ENCODE measurements at places on chromosomes 11 and 22.

GRCh38 chr11:64304316-64305072 is 830 bp upstream of the ESRRA start:
- DNase-seq: peak; percentile 95

DNA sequence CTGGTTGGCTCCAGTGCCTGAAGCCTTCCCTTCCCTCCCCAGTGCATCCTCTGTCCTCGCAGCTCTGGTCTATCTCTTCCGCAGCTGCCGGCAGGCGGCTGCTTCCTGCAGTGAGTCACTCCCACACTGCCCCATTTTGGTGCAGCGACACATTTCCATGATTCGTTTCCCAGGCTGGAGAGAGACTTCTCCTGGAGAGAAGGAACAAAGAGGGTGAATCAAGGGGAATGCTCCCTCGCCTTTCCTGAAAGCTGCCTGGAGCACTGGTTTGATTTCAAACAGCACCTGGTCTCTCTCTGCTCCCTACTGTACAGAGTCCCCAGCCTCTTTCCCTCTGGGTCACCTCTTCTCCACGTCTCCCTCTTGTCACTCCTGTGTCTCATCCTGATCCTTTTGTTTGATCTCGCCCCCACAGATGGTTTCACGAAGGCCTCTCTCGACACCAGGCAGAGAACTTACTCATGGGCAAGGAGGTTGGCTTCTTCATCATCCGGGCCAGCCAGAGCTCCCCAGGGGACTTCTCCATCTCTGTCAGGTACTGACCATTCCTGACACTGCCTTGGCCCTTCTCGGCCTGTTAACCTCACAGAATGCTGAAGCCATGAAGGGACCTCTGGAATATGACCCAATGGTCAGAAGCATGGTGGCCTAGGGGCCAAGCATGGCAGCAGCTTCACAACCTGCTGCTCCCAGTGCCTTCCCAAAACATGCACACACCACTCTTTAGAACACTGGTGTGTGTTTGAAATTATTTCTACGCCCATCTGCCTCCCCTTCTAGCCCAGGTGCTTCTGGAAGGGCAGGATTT is at the start of gene TMA7B:
TSS of gene TMA7B (plus strand) at position 758 of the 808 bp plus-strand sequence. CDS start 3,978 bp downstream, outside the sequence.
- DNase-seq: peak; percentile 77

GRCh38 chr22:38948181-38948940 is 9.0 kb upstream of the APOBEC3A start:
- no peak for DNase-seq

GRCh38 chr11:119608201-119608600 is 120.8 kb downstream of the NECTIN1 start:
- DNase-seq: no peak

DNA sequence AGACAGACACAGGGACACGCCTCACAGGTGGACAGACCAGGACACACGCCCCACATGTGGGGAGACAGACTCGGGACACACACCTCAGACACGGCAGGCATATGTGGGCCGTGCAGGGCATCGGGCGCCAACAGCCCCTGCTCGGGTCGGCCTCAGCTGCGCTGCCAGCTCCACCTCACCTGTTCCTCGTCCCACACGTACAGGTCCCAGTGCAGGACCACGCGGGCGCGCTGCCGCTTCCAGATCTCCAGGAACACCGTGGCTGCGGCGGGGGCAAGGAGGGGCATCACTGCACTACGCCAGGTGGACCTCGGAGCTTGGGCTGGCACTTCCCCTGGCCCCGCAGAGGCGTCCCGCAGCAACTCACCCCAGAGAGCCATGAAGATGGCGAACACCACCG is 12.4 kb downstream of the ANO9 start:
- no peak for DNase-seq

DNA sequence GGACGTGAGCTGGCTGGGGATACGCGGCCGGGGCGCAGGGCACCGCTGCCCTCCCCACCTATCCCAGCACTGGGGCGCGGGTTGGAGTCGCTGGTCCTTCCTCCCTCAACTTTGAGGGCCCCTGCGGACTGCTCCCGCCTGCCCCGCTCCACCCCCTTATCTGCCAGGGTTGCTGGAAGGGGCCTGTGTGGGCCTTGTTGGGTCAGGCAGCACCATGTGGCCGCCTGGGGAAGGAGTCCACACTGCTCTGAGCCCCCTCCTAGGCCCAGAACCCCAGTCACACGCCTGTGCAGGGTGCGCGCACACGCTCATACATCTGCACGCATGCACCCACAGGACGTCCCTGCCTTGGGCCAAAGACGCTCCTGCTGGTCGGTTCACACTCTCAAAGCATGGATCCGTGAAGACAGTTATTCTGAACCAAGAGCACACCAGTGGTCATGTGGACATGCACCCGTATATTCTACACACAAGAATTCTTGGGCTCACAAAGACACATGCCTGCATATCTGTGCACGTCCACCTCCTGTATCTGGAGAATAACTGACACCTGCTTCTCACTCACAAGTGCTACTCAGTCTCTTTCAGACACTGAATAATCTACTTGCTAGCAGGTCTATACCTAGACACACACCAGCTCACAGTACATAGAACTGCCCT is 710 bp downstream of the TUB start:
- no peak for DNase-seq

GRCh38 chr22:46006379-46007002 is 29.5 kb upstream of the WNT7B start:
- DNase-seq: peak; percentile 89

GRCh38 chr11:58597486-58598144 is 18.8 kb downstream of the ZFP91 start:
- DNase-seq: no peak

DNA sequence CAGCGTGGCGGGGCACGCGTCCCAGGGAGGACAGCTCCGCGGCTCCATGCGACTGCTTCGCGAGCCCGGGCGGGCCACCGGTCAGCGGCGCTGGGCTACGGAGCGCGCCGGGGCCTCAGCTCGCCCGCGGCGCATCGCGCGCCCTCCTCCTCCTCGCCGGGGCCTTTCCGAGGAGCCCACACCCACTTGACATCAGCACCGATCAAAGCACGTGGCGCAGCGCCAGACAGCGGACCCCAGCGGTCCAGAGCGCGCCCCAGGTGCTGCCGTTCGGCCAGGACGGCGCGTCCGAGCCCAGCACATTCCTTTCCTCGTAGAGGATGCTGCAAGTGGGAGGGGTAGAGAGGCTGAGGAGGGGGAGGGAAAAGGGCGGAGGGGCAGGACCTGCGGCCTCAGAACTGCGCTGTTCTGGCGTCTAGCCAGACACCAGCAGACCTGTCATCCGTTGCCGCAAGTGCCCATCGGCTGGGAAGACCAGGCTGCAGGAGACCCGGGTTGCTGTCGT is 88.6 kb downstream of the PLEKHA7 start:
- no peak for DNase-seq

DNA sequence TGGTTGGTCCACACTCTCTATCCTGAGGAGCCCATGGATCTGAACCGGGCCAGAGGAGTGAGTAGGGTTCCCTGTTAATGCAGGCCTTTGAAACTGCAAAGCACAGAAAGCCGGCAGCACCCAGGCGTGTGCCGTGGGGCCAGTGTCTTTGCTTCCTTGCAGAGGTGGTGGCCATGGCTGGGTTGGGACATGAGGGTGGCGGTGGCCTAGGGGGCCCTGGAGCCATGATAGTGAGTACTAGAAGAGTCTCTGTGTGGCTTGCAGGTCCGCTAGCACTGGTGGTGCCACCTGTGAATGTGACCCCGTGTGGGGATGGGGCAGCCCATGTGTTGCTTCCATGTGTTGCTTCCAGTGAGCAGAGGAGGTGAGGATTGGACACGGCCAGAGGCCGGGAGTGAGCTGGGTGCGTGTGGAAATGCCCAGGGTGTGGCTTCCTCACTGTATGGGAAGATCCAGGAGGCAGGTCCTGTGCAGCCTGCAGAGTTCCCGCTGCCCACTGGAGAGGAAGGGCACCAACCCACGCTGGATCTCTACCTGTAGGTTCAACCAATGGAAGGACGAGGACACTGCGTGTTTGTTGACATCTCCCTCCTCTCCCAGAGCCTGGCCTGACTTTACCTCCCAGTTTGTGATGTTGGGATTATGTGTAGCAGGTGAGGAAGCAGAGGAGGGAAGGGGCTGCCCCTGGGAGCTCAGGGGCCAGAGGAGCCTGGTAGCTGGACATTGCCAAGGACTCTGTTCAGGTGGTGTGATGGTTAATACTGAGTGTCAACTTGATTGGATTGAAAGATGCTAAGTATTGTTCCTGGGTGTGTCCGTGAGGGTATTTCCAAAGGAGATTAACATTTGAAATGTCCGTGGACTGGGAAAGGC is 796.6 kb downstream of the TBC1D22A start:
- DNase-seq: peak; percentile 32

GRCh38 chr11:114061048-114061680 is 1.7 kb downstream of the ZBTB16 start:
- no peak for DNase-seq

DNA sequence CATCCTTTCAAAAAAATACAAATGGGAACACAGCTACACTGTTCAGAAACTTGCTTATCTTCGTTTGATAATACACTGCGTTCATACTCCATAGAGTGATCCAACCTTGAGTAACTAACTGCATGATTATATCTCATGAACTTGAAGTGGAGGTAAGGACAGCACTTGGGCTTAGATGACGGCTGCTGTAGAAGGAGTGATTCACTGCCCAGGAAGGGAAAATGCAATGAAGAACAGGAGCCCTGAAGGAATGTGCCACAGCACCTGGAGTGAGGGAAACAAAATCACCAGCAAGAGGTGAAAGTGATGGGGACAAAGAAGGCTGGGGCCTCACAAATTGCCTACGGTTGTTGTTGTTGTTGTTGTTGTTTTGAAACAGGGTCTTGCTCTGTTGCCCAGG is 44.1 kb upstream of the SC5D start:
- no peak for DNase-seq

GRCh38 chr22:33372875-33373274 is 314.7 kb upstream of the SYN3 start:
- DNase-seq: no peak

- no peak for DNase-seq
These were observed 3.1 kb upstream of the UBE2L3 start for GRCh38 chr22:21564411-21564810.

GRCh38 chr11:35082321-35083180 is 56.4 kb upstream of the CD44 start:
- peak; percentile 90 for DNase-seq

DNA sequence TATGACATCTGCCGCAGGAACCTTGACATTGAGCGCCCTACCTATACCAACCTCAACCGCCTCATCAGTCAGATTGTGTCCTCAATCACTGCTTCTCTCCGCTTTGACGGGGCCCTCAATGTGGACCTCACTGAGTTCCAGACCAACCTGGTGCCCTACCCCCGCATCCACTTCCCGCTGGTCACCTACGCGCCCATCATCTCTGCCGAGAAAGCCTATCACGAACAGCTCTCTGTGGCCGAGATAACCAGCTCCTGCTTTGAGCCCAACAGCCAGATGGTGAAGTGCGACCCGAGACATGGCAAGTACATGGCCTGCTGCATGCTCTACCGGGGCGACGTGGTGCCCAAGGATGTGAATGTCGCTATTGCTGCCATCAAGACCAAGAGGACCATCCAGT is 16.0 kb downstream of the TUBA8 start:
- DNase-seq: no peak

DNA sequence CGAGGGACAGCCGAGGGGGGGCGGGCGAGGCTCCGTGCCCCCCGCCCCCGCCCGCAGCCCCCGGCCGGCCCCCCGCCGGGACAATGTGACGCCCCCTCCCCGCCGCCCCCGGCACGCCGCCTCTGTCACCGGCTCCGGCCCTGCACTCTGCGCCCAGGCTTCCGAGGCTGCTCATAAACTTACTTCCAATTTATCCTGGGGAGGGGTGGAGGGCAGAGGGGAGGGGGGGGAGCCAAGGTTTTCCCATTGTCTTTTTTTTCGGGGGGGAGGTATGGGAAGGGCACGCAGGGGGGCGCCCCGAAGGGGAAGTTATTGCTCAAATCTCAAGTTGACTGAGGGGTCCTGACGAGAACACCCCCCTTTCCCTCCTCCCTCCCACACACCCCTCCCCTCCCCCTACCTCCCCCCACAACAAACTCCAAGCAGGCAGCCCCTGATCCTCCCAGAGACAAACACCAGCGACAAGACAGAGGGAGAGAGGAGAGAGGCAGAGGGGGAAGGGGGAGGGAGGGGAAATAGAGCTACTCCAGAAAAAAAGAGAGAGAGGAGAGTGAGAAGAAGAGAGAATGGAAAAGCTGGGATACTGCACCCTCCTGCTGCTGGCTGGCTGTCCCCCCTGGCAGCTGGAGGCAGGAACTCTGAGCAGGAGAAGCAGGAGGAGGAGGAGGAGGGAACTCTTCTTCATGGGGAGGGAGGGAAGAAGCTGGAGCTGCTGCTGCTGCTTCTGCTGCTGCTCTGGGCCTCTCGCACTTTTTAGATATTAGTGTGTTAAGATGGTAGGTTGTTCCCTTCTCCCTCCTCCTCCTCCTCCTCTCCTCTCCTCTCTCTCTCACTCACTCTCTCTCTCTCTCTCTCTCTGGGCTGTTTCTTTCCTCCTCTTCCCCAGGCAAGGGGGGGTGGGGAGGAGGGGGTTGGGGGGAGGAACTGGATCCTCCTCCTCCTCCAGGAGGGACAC is 631 bp downstream of the PHF21A start:
- DNase-seq: peak; percentile 97

DNA sequence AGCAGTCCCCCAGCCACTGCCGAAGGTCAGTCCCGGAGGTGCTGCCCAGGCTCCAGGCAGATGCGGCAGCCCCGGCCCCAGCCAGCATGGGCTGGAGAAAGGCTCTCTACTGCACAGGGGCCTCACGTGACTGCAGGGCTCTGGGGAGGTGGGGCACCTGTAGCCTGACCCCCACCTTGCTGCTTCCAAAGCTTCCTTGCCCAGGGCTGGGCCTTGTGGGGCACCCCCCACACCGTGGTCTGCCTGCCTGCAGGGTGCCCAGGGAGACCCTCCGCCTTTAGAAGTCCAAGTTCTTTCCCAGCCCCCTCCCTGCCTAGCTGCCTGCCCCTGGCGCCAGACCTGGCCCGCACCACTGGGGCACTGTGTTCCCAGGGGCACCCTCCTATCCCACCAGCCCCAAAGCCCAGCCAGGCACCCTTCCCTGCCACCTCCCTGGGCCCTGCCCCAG is 28.4 kb upstream of the TXNRD2 start:
- no peak for DNase-seq

DNA sequence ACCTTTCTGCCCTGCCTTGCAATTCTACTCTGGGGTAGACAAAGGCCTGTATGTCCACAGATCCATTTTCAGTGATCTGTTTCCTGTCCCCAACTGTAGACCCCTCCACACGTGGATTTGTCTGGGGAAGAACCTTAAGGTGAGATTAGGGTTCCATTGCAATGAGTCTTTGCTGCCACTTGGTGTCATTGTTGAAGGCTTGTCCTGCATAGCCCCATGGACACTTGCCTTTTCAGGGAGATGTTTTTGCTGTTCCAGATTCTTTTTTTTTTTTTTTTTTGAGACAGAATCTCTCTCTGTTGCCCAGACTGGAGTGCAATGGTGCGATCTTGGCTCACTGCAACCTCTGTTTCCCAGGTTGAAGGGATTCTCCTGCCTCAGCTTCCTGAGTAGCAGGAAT is 21.8 kb downstream of the SERPING1 start:
- DNase-seq: no peak

DNA sequence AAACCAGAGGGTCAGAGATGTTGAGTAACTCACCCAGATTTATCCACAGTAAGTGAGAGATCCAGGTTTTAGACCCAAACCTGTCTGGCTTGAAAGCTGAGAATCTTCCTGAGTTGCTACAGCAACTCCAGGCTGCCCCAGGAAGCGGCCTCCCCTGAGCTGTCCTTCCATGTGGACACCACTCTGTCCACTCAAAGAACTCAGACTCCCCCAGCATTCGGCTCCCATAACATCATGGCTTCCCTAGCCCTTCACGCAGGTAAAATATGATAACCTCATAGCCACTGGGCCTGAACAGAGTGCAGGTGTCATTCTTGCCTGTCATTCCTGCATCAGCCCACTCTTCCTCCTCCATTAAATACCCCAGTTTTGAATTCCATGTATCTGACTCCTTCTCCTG is 657.8 kb downstream of the TBC1D22A start:
- DNase-seq: no peak

All from SJSA1 (cell line).